ENCODE measurements at places on chromosomes 2 and 18.

GRCh38 chr2:24010477-24011249 lies 778 bp downstream of the MFSD2B start:
- no peak for DNase-seq

- DNase-seq, result no peak
Measured at GRCh38 chr18:45932708-45933107, 34.4 kb downstream of the EPG5 start.

DNA sequence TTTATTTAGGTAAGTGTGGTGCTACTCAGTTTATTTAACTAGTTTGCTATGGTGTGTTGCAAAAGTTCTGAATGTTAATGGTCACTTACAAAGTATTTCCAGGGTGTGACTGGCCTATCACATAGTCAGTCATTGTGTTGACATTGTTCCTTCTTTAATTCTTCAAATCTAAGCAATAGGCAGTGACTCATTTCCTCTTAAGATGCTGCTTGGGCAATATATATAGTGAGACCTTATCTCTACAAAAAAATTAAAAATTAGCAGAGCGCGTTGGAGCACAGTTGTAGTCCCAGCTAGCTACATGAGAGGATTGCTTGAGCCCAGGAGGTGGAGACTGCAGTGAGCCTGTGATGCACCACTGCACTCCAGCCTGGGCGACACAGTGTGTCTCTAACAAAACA lies 5.8 kb upstream of the CCDC88A start:
- no peak for DNase-seq

GRCh38 chr2:135573620-135574019 lies 42.3 kb downstream of the R3HDM1 start:
- no peak for DNase-seq

GRCh38 chr2:98485453-98485755 lies 40.7 kb downstream of the INPP4A start:
- DNase-seq, result no peak
